NCI-H82 (cell line): ENCODE measurements at places on chromosomes 5 and 9.

GRCh38 chr5:56159521-56159947 is 73.6 kb downstream of the ANKRD55 start:
- no peak for DNase-seq

- no peak for DNase-seq
Measured at GRCh38 chr5:170319301-170319700, 21.7 kb upstream of the LCP2 start.

DNA sequence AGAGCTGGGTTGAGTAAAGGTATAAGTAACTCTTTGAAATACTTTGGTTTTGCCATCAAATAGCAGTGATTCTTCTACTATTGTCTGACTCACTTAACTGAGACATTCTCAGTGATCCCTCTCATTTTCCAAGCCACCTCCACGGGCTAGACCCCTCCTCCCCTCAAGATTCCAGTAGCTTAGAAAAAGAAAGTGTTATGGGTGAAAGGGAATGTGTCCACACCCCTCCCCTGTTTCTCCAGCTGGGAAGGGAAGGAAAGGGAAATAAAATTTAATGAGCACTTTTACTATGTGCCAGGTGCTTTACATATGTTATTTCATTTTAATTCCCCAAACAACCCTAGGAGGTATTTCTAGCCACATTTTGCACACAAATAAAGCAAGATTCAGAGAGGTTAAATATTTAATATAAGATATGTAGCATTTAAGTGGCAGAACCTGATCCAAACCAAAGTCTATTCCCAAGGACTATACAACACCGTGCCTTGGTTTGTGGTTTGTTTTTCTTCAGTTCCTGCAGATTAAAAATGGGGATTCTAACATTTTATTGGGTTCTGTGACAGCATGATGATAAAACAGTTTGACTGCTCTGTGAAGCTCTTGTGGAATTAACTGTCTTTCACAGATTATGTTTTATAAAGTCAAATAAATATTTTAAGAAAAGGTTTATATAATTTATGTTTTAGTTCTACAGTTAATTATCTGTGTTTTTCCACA is 135.9 kb downstream of the ZSWIM6 start:
- DNase-seq, result no peak

- no peak for DNase-seq
Measured at GRCh38 chr5:150448952-150449516, 505 bp downstream of the RPS14 start.

DNA sequence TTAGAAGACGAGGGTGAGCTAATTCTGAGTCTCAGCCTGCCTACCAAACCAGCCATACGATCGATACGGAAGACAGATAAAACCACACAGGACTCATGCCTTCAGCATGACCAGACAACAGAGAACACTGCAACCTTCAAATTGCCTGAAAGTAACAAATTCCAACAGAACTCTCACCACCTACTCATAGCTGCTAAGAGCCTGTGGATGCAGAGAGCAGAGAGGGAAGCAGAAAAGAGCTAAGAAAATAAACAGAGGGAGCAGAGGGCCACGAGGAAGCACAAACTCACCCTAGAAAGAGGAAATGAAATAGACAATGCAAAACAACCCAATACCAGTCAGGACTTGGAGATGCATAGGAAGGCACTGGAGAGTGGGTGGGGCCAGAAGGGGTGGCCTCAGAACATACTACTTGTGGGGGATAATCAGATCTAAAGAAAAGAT is 86.7 kb upstream of the TAS2R1 start:
- DNase-seq, result no peak
